Epithelial cell of prostate (primary cell): ENCODE measurements at places on chromosomes 2 and 18.

DNA sequence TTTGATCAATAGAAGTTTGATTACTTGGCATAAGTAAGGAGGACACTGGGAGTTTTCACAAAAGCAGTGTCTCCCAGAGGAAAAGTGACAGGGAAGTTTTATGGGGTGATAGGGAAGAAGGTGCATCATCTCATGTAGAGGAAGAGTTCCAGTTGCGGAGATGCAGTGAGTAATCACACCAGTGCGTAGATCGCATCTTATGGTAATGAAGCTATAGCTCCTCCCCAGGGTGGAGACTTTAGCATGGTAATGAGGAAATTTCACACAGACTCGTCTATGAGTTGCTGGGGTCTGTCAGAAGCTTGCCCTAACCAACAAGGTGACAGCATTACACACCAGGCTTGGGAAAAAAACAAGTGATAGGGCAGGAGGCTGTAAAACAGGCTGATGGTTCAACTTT is 49.0 kb downstream of the KYNU start:
- DNase-seq = no peak

DNA sequence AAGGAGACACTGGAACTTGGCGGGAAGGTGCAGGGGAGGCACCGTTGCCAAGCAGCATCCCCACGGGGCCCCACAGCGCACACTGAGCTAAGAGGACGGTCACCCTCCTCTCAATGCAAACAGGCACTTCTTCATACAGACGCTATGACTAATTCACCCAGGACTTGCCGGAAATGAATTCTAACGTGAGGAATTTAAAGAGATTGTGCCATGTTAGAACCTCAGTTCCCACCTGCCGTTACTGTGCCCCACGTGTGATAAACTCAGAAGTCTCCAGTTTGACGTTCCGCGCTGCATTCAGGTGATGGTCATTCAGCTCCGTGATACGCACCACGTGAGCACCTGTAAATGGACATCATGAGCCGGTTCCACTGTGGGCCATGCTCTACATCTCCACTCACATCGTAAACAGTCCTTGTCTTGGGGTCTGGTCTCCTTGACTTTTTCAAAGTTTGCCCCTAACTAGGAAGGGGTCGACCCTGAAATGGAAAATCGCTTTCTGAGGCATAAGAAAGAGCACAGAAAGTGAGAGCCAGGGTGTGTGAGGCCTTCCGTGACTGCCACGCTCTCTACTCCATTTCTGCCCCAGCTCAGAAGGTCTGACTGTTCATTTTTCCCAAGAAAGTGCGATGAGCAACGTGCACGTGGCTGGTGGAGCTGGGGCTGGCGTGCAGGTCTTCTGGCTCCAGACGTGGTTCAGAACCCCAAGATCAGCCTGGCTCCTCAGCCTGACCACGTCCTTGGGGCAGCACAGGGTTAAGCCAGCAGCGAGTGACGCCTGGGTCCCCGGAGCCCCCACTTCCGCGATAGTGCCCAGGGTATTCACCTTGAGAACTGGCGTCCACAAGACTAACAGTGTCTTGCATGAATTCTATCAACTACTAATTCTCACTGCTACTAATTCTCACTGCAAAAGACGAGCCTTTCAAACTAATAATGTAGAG is 35.1 kb downstream of the TMEM18 start:
- no peak for DNase-seq

GRCh38 chr2:238801791-238802190 is 46.1 kb upstream of the TWIST2 start:
- DNase-seq = no peak

DNA sequence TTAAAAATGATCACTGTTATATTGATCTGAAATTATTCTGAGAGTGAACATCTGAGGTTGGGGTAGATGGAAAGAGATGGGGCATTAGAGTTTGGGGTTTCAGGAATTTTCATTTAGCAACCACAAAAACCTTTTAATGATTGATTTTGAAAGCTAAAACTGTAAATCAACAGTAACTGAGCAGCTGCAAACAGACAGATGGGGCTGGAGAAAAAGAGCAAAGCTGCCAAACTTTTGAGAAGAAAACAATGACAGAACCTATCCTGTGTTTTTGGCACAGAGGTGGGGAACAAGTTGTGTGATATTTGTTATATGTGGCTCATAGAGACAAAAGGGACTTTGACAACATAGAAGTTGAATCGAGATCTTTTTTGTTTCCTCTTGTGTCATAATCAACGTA is 415.8 kb upstream of the DSEL start:
- no peak for DNase-seq

GRCh38 chr2:101843048-101843447 is 145.5 kb downstream of the MAP4K4 start:
- no peak for DNase-seq
